ENCODE measurements at places on chromosomes 5 and 9.

GRCh38 chr5:19903611-19904010 is 84.4 kb downstream of the CDH18 start:
- no peak for DNase-seq

GRCh38 chr5:155699385-155699784 is 627.6 kb upstream of the SGCD start:
- DNase-seq: no peak

- no peak for DNase-seq
Observed at GRCh38 chr9:94928691-94929368, 202.3 kb downstream of the AOPEP start.

GRCh38 chr5:112350626-112351025 is 68.5 kb downstream of the EPB41L4A start:
- no peak for DNase-seq

DNA sequence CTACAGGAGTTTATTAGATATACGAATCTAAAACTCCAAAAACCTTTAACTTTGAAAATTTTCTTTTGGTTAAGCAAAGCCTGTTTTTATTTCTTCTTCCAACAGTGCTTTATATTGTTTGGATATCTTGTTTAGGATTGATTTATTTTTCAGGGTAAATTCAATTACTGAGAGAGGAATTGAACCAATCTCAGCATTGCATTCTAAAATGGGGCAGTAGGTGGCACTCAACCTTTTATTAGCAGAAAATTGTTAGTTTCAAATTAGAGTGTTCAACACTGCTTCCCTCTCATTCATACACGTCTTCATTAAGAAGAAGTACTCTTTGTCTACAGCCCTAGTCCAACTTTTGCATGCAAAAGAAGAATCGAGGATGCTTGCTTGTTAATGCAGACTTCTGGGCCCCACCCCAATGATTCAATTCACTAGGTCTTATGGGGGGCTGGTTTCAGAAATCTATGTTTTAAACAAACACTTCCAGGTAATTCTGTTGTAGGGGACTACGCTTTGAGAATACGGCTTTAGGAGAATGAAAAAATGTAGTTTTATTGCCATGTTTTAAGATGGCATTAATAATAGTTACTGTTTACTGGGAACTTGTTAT is 26.6 kb downstream of the MRPL22 start:
- no peak for DNase-seq

DNA sequence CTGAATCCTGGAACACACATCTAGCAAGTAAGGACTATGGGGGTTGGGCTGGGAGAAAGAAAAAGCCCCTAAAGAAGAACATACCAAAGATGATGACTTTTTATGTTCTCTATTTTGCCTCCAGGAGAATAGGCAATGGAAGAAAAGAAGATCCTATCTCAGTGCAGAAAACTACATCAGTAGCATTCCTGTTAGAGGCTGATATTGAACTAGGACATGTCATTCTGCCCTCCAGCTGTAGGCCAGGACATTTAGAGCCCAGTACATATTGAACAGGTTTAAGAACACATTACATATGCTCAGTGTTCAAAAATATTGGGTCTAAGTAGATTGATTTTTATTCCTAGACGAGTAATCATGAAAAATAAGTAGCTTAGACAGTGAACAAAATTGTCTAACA is 24.7 kb downstream of the PRLR start:
- no peak for DNase-seq

Data from stimulated activated CD8-positive, alpha-beta memory T cell treated with anti-CD3 and anti-CD28 coated beads, Interleukin-15, amount 100 ng/mL, for 48 hours (primary cell).